Stimulated activated CD8-positive, alpha-beta memory T cell treated with anti-CD3 and anti-CD28 coated beads, Interleukin-7, amount 100 ng/mL, for 1 hour (primary cell): ENCODE measurements at places on chromosomes 16 and 17.

GRCh38 chr17:49468811-49469385, 26.2 kb upstream of the NGFR start:
- no peak for DNase-seq

DNA sequence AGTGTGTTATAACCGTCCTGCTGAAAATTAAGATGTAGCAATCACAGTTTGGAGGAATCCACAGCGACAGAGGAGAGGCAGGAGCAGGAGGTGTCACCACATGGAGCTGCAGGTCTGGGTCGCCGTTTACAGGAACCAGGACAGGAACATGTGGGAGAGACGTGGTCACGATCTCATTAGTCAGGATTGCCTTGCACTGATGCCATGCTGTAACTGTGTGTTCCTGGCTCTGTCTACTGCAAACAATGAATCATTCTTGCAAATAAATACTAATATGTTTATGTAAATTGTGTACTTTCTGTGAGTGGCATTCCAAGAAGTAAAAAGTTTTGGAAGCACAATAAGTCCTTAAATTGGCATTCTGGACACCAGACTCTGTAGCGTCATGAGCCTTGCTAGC, 271.8 kb downstream of the CPPED1 start:
- no peak for DNase-seq

DNA sequence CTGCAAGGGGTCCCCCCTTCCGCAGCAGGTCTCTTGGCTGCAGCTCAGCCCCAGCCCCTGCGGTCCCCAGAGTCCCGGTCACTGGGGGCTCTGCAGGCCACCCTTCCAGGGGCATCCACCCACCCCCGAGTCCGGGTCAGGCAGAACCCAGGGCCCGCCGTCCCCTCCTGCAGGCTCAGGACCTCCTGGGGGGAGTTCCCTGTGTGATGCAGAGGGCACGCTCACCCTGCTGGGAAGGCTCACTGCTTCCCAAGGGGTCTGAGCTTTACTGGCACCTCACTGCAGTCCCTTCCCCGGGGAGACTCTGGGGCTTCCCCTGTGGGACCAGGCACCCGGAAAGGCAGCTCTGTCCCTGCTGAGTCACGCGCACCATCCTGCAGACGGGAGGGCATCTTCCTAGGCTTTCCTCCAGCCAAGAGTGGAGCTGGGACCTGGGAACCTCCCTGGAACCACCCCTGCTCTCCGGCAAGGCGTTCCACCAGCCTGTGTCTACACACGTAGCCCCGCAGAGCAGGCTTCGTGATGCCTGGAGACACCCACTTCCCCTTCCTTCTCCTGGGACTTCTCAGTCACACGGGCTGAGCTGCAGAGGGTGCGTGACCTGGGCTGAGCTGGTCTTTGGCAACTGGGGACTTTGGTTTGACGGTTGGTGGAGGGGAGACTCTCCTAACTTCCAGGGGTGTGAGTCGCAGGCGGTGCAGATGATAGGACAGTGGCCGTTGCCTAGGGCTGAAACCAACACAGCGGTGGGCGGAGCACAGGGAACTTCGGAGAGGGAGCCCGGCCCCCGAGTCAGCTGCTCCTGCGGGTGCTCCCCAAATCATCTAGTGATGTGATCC, 23.4 kb downstream of the SLC25A10 start:
- no peak for DNase-seq

DNA sequence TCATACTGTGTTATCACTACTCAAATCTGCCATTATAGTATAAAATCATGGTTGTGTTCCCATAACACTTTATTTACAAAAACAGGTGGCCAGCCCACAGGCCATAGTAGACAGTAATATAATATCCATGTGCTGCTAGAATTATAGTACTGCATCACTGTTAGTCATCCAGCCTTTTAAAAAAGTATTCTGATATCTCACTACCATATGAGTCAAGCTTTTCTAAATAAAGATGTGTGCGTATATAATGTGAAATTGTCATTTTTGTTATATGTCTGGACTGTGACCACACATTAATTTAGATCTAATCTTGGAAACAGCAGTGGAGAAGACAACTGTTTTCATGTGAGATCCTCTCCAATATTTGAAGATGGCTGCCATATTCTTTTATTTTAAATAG, 1049.1 kb upstream of the GOT2 start:
- no peak for DNase-seq

DNA sequence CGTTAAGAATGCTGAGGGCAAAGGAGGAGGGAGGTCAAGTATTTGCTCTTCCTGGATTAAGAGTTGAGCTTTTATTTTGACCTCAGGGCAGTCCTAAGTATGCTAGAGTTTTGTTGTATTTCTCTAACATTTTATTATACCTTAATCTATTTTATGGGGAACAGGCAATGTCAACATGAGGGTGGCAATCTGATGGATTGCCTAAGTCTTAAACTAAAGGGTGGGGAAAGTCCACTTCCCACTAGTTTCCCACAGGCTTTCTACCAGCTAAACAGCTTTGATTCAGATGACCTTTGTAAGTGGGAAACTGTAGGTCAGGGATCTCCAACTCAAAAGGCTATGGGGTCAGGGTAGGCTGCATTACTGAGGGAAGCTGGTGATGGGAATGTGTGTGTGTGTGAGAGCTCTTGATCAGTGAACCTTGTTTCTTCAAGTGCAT, 24.9 kb downstream of the HSD17B2 start:
- no peak for DNase-seq

DNA sequence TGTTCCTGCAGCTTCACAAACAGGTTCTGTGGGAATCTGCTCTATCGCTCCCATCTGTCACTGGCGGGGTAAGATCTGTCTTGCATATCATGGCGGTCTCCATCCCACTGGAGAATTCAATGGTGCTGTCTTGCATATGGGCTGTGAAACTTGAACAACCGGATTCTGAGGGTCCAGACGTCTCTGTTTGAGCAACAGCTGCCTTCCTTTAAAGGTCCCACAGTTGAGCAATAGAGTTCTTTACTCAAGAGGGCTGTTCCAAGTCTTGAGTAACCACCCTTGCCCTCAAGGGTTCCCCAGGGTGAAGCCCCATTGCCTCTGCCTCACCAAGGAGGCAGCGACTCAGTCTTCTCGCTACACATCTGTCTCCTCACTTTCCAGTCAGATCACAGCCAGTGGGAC, 50.8 kb downstream of the ZFHX3 start:
- no peak for DNase-seq

- no peak for DNase-seq
Measured at GRCh38 chr17:33438139-33438538, 145.0 kb upstream of the ASIC2 start.

GRCh38 chr17:68514831-68515635, 2.8 kb downstream of the PRKAR1A start:
- no peak for DNase-seq

- DNase-seq = no peak
Measured at GRCh38 chr16:53984936-53985335, 281.0 kb downstream of the FTO start.

- no peak for DNase-seq
Measured at GRCh38 chr17:77266891-77267341, 126.1 kb downstream of the SEC14L1 start.

DNA sequence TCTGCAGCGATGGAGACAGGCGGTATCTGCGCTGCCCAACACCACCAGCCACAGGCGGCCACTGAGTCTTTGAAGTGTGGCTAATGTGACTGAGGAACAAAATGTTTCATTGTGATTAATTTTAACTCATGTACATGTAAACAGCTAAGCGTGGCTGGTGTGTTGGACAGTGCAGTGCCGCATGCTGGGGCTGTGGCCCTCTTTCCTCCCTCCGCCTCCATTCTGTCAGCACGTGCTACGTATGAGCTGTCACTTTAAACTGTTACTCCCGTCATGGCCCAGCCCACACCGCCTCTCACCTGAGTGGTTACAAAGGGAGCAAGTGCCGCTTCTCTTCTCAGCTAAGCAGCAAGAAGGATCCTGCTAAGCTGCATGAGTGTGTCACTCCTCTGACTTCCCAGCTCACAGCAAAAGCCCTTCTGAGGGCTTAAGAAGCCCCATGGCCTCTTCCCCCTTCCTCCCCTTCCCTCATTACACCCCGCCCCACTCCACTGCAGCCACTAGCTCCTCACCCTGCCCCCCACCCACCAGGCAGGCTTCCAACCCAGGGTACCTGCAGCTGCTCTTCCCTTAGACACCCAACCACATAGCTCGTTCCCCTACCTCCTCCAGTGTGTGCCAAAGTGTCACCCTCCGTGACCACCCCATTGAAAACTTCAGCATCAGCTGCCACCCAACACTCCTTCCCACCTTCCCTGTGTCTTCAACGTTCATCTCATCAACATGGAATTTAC, 15.0 kb downstream of the HASPIN start:
- DNase-seq = peak; percentile 26

DNA sequence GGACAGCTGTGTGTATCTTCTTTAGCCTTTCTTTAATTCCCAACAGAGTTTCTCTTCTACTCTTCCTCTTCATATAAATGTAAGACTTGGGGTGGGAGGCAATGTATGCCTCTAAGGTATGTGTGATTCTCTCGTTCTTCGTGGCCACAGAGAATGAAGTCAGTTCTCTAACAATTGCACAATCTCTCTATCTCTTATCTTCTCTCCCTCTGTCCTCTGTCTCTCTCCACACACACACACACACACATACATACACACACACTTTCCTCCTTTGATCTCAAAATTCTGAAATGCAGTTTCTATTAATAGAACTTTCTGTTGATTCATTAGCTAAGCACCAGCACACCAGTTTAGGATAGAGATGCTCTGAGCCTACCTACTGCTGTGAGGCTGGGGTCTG, 615.7 kb upstream of the SALL1 start:
- DNase-seq = no peak
